ENCODE measurements at places on chromosomes 3 and 15.

GRCh38 chr3:111952086-111952485 is 26.7 kb upstream of the ABHD10 start:
- no peak for DNase-seq

- no peak for DNase-seq
Observed at GRCh38 chr3:8500989-8501370, 643 bp upstream of the LMCD1 start.

DNA sequence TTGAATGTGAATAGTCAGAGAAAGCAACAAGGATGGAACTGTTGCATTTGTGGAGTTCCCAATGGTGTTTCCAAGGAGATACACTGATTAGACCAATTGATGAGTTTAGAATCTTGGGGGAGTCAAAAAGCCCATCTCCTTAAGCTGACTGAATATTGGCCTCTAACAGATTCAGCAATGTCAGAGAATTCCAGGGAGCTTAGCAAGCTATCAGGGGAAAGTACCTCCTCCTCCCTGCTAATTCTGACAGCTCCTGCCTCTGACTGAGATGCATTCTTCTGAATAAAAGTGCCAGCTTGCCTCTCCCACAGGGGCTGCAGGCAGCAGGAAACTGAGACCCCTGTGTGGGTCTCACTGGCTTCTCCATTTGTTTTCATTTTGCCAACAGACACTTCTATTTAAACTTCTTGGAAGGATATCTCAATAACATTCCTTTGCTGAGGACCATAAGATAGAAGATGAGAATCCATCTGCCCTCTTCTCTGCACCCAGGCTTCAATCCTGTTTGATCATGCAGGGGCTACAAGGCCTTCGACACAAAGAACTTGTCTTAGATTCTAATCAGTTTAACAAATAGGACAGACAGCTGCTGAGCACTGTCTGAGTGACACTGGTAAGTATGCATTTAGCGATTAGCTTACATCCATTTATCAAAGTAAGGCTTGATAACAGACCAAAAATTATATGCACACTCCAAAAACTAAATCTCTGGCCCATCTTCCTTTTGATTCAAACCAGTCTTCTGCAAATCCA is 1080.8 kb downstream of the TUSC7 start:
- no peak for DNase-seq

GRCh38 chr15:60110909-60111308 is 106.8 kb downstream of the FOXB1 start:
- DNase-seq, result no peak

DNA sequence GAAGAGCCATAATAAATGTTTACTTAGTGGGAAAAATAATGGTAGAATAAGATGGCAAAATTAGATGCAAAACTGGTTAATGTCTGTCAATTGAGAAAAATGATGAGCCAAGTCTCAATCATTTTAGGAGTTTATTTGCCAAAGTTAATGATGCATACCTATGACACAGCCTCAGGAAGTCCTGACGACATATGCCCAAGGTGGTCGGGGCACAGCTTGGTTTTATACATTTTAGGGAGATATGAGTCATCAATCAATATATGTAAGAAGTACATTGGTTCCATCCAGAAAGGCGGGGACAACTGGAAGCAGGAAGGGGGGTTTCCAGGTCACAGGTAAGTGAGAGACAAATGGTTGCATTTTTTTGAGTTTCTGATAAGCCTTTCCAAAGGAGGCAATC is 31.5 kb downstream of the CLEC3B start:
- no peak for DNase-seq

DNA sequence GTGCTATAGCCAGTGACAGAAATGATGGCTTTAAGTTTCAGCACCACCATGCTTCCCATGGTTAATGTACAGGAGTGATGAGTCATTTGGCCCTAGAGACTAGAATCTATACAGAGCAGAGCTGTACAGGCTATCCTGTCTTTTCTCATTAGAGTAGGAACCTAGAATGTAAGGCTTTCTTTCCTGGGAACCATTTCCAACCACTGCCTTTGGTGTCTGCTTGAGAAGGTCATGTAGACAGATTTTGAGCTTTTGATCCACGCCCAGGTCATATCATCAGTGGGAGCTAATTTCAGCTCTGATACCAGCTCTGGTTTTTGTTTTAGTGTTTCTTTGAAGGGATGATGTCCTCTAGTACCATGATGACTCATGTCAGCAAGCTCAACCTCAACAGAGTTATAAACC is 543.1 kb downstream of the NTRK3 start:
- no peak for DNase-seq

- no peak for DNase-seq
Observed at GRCh38 chr3:174158674-174159073, 700.5 kb upstream of the NAALADL2 start.

DNA sequence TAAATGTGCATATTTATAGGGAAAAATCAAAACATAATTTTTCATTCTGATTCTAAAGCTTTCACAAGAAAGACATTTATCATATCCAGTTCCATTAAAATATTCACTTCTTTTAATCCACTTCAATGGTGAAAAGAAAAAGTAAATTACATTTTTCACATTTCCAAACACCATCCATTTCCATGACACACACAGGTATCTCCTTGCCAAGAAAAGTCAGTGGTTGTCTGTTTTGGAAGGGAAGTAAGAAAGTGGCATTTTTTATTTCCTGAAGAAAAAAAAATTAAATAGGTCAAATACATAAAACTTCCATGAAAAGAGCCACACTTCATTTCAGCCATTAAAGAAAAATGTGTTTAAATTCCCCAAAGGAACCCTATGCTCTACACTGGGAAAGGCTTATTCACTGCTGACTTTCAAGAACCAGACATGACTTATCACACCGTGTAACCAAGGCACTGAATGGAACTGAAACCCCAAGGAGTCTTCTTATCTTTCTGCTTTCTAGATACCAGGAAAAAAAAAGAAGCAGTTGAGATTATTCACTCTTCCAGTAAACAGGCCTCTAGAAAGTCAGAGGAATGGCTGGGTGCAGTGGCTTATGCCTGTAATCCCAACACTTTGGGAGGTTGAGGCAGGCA is 44.5 kb downstream of the OSBPL10 start:
- DNase-seq, result no peak

DNA sequence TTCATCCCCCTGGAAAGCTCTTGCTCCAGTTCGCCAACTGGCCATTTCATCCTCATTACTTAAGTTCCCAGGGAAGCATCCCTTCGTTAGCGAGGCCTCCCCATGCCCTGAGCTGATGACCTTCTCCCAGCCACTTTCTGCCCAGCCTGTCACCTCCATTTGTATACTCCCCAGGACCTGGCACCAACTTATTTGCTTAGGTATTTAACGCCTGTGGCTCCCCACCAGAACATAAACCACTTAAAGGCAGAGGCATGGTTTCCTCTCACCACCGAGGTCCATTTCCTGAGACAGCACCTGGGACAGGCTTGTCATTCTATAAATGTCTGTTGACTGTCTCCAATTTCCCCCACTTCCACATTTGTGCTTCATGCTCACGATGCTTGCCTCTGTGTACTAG is 189.0 kb downstream of the ZNF621 start:
- DNase-seq, result no peak

- no peak for DNase-seq
Observed at GRCh38 chr3:47194994-47195393, 31.1 kb upstream of the SETD2 start.

DNA sequence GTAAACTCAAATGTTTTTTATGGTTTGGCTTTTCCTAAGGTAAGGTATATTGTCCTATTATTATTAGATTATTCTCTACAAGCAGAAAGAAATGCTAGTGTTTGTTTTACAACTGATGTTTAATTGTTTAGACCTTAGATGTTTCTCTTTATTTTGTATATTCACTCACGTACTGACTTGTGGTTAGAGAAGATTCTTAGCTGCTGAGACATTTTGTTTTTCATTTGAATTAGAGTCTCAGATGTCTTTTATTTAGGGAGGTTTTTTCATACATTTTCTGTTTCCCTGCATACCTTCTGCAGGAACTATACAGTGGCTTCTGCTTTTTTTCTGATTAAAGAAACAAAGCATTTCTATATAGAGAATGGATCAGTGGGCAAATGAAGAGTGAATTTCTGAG is 110.9 kb downstream of the MYRIP start:
- DNase-seq, result no peak

- no peak for DNase-seq
Observed at GRCh38 chr3:117558681-117559080, 849.1 kb downstream of the TUSC7 start.

DNA sequence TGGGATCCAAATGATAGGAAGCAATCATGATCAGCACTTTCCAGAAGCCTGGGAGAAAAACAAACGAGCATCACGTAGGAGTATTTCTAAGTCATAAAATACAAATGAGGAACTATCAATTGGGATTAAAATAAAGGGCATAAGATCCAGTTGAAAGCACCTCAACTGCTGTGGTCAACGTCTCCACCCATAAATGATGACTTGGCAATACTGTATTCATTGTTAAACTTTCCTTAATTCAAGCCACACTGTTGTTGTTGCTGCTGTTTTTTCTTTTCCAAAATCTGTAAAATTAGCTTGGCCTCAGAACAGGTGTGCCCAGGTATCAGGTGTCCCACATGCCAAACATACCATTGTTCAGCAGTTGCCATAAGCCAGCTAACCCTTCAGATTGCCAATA is 395.8 kb downstream of the NTRK3 start:
- DNase-seq, result no peak

DNA sequence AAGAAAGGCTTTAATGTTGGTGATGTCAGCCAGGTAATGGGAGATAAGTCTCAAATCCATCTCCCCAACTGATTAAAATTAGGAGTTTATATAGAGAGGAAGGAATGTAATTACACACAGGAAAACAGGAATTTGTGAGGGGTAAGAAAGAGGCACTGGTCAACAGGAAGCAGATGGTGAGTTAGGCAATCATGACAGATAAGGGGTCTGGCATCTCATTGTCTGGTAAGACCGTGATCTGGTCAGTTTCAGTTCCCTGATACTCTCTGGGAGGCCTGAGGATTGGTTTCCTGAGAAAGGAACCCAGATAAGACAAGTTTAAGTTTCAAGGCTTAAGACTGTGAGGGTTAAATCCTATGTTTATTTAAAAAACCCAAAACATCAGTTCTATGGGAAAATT is 414.7 kb upstream of the ARRDC4 start:
- DNase-seq, result no peak
